Ovary (tissue), 10 donors: ENCODE measurements at places on chromosomes 7 and 10. TPM values are rescaled to one million over a fixed set of nuclear protein-coding genes. Genes with fewer than 3 reads are reported as not detected.
A peak's percentile ranks its signal among the peaks of the same experiment; 100 is the strongest.

DNA sequence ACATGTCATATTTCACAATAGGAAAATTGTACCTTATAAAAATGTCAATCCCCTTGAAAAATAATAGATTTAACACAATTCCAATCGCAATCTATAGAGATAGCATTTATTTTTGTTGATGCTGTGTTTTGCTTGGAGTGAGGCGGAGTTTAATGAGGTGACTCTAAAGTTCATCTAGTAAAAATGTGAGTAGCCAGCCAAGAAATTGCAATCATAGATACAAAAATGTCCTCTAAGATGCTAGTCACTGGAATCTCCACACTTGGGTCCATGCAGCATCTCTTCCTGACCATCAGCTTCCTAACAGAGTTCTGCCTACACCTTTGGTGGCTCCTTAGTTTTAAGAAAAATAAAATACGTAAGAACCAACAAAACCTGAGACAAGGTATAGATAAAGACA is 44.9 kb downstream of the GLI3 start:
- H3K27me3 ChIP-seq = no peaks in the 10 kb centered on the region
- no peak for DNase-seq
- H3K36me3 ChIP-seq = no peaks in the 10 kb centered on the region
- H3K4me1 ChIP-seq = peaks cover 22% of the 10 kb centered on the region
- H3K4me3 ChIP-seq = no peak overlapping the region

DNA sequence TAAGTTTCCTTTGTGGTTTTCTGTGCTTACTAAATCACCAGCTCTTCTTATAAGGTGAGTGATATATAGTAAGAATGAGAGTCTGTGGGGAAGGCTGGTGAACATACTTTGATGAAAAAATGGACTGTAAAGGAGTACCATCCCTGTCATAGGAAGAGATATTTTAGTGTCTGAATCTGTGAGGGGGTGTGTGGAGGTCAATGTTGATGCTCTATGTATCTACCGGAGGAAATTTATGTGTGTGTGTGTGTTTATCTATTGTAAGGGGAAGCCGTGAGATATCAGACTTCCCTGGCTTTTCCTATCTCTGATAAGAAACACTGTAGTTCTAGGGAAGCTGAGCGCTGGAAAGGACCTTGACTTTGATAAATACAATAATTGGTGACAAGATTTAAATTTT is 179.0 kb downstream of the PCDH15 start:
- H3K4me1 ChIP-seq = no peaks in the 10 kb centered on the region
- no peaks in the 10 kb centered on the region for H3K36me3 ChIP-seq
- no peak overlapping the region for H3K4me3 ChIP-seq
- H3K27ac ChIP-seq = no peak overlapping the region
- H3K27me3 ChIP-seq = no peaks in the 10 kb centered on the region

- H3K4me1 ChIP-seq = peaks cover 14% of the 10 kb centered on the region
- peak; percentile 57 for DNase-seq
- no peak overlapping the region for H3K27ac ChIP-seq
- H3K4me3 ChIP-seq = no peak overlapping the region
Observed at GRCh38 chr7:132472463-132473120, 103.7 kb downstream of the PLXNA4 start.

DNA sequence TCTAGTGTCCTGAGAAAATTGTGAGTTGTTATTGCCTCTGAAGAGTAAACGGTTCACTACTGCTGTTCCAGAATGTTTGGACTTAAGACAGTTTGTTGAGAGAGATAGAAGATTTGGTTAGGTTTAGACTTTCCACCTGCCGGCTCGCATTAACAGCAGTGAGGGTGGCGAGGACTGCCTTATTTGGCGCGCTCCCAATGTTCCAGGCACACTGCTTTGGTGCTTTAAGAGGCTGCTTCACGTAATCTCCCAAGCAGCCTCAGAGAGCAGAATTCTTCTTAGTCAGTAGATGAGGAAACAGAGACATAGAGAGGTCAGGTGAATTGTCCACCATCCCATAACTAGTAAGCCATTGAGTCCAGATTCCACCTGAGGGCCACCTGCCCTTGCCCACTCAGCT is 41.1 kb downstream of the GLRX3 start:
- no peaks in the 10 kb centered on the region for H3K4me1 ChIP-seq
- no peaks in the 10 kb centered on the region for H3K27me3 ChIP-seq
- no peak overlapping the region for H3K4me3 ChIP-seq
- no peaks in the 10 kb centered on the region for H3K36me3 ChIP-seq

DNA sequence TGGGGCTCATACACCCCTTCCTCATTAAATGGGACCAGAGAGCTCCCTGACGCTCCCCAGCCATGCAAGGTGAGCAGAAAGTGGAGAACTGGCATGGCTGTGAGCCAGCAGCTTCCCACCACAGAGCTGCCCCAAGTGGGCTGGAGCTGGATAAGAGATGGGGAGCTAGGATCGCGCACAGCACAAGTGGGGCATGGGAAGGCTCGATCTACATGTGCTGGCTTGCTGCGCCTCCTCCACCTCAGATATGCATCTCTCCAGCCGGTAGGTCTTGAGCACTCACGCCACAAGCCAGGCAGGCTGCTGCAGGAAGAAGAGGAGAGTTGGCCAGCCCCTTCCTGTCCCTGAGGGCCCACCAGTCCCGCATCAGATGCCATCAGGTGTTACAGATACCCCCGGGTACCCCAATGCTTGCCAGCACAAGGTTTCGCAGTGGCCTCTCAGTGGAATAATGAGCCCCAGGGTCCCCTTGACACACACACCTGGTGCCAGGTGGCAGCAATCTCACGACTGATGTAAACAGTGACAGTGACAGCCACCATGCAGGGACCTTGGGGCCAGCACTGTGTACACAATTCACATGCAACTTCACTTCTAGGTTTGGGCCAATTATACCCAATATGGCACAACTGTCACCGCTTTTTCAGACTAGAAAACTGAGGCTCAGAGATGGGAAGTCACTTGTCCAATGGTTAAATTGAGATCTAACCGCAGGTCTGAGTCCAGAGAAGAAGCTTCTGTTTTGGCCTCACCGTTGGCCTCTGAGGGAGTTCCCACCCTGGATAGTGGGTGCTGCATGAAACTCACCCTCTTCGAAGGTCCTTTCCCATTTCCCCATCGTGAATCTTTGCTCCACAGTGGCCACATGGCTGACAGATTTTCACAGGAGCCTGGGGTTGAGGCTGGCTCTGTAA is 79.3 kb downstream of the OAT start:
- H3K4me3 ChIP-seq = no peak overlapping the region
- H3K27me3 ChIP-seq = no peaks in the 10 kb centered on the region
- DNase-seq = no peak
- no peak overlapping the region for H3K27ac ChIP-seq
- H3K36me3 ChIP-seq = no peaks in the 10 kb centered on the region

DNA sequence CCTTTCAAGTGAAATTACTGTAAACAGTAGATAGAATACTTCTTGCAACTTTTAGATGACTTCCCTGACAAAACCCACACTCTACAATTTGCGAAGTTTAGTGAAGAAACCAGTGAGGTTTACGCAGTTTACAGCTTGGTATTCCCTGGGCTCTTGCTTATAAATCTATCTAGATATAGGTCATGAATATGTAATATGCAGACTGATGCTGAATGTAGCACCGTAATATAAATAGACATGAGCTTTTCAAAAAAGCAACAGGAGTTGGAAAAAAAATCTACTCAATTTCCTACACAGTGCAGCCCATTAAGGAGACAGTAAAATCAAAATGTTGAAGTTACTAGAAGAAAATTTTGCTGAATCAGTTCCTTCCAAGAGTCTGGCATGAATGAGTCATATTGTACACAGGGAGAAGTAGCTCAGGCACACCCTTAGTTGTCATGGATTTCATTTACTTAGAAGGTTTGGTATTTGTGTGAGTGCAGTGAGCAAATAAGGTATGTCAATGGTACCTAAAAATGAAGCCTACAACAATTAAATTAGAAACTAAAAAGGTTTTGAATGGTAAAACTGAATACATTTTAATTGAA is 67.7 kb upstream of the NEUROD6 start:
- H3K4me1 ChIP-seq = no peaks in the 10 kb centered on the region
- H3K36me3 ChIP-seq = no peaks in the 10 kb centered on the region
- no peak overlapping the region for H3K4me3 ChIP-seq
- DNase-seq = no peak
- H3K27ac ChIP-seq = no peak overlapping the region
- no peaks in the 10 kb centered on the region for H3K27me3 ChIP-seq

DNA sequence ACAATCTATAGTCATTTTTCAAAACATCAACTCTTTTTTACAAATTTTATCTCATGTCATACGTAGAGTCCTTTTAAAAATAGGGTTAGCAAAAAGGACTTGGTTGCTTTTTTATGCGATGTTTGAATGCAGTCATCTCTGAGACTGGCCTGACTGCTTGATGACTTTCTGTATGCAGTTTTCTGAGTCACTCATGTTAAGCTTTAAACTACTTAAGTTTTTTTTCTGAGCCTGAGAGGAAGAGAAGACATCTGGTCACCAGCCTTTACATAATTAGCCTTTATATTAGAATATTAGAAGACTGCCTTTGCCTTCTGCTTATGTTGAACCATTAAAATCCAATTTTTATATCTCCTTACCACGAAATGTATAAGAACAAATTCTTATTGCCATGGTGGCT is 834.4 kb upstream of the MBL2 start:
- H3K4me1 ChIP-seq = no peaks in the 10 kb centered on the region
- H3K4me3 ChIP-seq = no peak overlapping the region
- H3K36me3 ChIP-seq = no peaks in the 10 kb centered on the region
- H3K27me3 ChIP-seq = no peaks in the 10 kb centered on the region
- no peak overlapping the region for H3K27ac ChIP-seq

- no peaks in the 10 kb centered on the region for H3K36me3 ChIP-seq
- H3K4me1 ChIP-seq = peaks cover 3% of the 10 kb centered on the region
Observed at GRCh38 chr10:101041252-101041761, 10.3 kb downstream of the SFXN3 start.

- no peak overlapping the region for H3K4me3 ChIP-seq
- no peak overlapping the region for H3K27ac ChIP-seq
- H3K27me3 ChIP-seq = no peaks in the 10 kb centered on the region
- no peaks in the 10 kb centered on the region for H3K4me1 ChIP-seq
Observed at GRCh38 chr10:58967551-58968388, 208.7 kb upstream of the PHYHIPL start.

DNA sequence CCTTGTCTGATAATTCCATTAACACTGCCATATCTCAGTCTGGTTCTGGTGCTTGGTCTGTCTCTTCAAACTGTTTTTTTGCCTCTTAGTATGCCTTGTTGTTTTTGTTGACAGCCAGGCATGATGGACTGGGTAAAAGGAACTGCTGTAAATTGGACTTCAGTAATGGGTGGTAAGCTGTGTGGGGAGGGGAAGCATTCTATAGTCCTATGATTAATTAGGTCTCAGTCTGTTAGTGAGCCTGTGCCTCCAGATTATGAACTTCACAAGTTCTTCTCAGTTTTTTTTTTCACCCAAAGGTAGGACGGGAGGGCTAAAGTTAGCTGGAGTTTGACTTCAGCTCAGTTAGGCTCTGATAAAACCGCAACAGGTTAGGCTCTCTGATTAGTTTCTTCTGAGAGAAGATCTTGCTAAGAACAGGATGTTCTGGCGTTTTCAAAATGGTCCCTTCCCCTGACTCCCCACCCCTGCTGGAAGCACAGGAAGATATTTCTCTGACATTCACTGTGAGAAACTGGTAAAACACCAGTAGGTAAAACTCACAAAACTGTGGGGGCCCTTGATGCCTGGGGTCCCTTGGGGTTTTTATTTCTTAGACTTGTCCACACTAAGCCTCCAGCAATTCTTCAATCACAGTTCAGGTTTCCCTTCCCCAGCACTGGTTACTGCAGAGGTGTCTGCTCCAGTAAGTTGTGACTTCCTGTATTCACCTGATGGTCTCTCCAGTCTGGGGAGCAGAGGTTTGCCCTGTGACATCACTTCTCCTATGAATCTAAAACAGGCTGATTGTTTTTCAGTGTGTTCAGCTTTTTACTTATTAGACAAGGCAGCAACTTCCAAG is 43.3 kb upstream of the CCDC71L start:
- no peaks in the 10 kb centered on the region for H3K27me3 ChIP-seq
- no peak overlapping the region for H3K4me3 ChIP-seq
- no peaks in the 10 kb centered on the region for H3K4me1 ChIP-seq

The SLC29A3 gene
- total RNA-seq = 18.3 TPM
